Renal pelvis (tissue), 12 donors: ENCODE measurements at places on chromosomes 16 and 17.
A peak's percentile ranks its signal among the peaks of the same experiment; 100 is the strongest.

DNA sequence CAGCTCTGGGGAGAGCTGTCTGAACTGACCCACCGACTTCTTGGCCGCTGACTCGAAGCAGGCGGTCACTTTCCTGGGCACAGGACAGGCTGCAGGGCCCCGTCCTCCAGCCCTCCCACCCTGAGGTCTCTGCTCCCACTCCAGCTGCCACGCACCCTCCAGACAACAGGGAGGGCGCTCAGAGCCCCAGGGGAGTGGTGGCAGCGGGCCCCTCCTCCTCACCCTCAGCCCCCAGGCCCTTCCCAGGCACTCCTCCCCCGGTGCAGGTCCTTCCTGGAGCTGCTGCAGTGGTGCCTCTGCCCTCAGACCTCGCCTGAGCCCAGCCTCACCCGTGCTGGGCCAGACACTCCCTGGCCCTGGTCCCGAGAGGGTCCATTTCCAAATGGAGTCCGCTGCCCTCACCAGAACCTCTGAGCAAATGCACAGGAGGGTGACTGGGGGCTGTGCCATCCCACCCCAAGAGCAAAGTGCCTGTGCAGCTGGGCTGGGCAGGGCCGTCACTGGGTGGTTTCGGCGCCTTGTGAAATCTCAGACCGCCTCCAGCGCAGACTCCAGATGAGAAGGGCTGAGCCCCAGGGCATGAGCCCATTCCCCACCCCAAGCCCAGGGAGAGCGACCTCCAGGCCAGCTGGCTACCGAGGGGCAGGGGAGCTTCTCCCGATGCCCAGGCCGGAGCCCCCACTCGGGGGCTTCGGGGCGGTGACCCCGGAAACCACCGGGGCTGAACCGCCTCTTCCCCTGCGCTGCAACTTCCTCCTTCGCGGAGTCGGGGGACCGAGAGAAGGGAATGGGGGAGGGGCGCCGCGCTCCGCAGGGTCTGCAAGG lies 717 bp downstream of the CYBA start:
- DNase-seq: no peak

DNA sequence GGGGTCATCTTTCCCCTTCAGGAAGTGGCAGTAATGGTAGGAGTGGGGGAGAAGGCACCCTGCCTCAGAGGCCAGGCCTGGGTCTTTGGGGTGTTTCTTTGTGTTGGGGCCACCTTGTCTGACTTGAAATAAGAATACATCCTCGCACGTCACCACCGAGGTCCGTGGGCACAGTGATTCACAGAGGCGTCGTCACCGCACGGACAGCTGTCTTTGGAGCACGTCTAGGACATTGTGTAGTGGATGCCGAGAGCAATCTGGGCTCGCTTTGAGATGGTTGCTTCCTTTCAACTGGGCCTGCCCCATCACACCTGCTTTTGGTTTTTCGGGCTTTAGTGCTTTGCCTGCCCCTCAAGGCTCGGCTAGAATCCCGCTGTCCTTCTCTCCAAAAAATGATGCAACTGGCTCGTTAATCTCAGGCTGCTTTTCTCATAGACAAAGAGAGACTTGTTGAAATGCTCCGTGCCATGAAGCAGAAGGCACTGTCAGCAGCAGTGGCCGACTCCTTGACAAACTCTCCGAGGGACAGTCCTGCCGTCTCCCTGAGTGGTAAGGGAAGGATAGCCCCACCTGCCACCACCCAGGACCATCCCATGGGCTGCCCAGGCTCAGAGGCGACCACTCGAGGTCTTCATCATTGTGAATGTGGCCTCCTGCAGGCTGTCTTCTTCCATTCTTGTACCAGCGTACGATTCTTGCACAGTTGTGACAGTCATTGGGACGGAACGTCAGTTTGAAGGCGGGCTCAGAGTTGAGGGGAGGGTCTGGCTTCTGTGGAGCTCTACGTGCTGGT lies 24.0 kb downstream of the GINS2 start:
- no peak for DNase-seq

- no peak for DNase-seq
Observed at GRCh38 chr17:4104506-4104905, 38.3 kb downstream of the ZZEF1 start.

GRCh38 chr17:19579192-19579761 lies 45.6 kb downstream of the SLC47A1 start:
- DNase-seq: no peak

GRCh38 chr16:8194794-8195193 lies 395.5 kb downstream of the TMEM114 start:
- DNase-seq: no peak

- DNase-seq: peak; percentile 62
Observed at GRCh38 chr17:73625991-73626673, 18.1 kb downstream of the SDK2 start.

GRCh38 chr17:35242158-35242804 lies 591 bp upstream of the SLFN5 start:
- peak; percentile 78 for DNase-seq

DNA sequence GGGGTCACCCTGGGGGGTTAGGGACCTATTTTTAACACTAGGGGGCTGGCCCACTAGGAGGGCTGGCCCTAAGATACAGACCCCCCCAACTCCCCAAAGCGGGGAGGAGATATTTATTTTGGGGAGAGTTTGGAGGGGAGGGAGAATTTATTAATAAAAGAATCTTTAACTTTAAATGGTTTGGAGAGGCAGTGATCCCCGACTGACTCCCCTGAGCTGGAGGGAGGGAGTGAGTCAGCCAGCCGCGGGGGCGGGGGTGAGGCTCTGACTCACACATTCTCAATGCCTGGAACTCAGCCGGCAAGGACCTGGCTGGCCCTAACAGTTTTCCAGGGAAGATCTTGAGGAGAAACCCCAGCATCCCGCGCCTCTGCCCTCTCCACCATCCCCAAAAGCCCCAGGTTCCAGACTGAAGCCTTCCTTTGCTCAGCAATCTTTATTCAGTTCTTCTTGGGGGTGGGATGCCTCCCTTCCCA lies 1.5 kb downstream of the HCFC1R1 start:
- peak; percentile 88 for DNase-seq
